ENCODE measurements at places on chromosomes 1 and 21.
A peak's percentile ranks its signal among the peaks of the same experiment; 100 is the strongest.

- peak; percentile 57 for DNase-seq
Observed at GRCh38 chr1:10599194-10599861, 124.6 kb downstream of the PEX14 start.

- DNase-seq = no peak
Observed at GRCh38 chr1:34870395-34870794, 10.8 kb upstream of the SMIM12 start.

GRCh38 chr1:237670302-237670701, 220.4 kb downstream of the ZP4 start:
- DNase-seq = no peak

DNA sequence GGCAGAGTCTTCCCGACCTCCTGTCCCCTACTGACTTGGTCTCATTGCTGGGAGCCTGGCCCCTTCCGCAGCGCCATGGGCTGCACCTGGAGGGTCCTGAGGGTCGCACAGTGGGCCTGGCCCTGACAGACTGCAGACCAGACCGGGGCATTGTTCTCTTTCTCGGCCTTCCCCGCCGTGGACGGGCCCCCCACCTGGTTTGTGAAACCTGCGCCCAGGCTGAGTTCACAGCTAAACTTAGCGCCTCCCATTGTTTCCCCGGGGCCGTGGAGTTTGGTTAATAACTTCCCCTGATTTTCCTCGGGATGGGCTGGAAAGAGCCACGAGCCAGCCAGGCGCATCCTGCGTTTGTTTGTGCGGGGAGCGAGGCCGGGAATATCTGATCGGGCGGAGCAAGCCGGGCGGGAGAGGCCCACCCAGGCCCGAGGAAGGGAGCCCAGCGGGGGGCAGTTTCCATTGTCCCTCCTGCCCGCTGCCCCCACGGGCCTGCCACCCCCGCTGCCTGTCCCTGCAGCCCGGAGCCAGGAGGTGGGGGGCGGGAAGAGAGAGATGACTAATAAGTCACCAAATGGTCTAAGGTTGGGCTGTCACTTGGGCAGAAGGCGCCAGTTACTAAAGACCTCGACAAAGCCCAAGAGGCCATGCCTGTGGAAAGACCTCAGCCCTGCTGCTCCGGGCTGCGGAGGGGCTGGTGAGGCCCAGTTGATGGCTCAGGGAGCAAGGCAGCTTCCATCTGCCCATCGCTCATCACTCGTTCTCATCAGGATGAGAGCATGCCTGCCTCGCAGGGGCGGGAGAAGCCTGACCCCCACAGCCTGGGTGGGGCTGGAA, 39.0 kb upstream of the ARHGEF16 start:
- DNase-seq = no peak

GRCh38 chr1:27284425-27285273, 37.3 kb upstream of the TMEM222 start:
- peak; percentile 86 for DNase-seq
